ENCODE measurements at places on chromosomes 6 and 20. TPM values are rescaled to one million over a fixed set of nuclear protein-coding genes. Genes with fewer than 3 reads are reported as not detected.
A peak's percentile ranks its signal among the peaks of the same experiment; 100 is the strongest.

DNA sequence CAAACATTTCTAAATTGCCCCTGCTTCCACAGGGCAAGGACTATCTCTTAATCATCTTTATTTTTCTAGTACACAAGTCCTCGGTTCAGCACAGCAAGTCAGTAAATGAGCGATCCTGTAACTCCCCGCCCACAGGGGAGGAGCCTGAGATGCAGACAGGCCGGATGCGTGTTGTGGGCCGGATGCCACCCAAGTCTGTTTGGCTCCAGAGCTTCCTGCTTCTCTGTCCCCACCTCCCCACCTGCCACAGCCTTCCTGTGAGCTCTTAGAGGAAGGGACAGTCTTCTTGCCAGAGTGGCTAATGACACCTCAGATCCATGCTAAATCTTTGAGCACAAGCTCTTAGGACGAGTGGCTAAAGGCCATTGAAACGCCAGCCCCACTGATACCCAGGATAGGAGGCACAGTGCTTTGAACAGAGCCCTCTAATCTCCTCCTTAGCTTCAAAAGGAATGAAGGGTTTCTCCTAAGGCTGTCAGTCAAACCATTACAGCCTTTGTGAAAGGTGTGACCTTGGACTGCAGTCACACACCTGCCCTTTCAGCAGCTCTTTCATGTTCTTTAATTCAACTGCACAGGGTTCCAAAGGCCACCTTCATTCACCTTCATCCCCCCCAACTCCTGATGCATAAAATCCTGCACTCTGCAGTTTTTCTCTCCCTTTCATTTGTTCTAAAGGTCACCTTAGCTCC lies 264.3 kb downstream of the TFAP2C start:
- DNase-seq, result peak; percentile 45

DNA sequence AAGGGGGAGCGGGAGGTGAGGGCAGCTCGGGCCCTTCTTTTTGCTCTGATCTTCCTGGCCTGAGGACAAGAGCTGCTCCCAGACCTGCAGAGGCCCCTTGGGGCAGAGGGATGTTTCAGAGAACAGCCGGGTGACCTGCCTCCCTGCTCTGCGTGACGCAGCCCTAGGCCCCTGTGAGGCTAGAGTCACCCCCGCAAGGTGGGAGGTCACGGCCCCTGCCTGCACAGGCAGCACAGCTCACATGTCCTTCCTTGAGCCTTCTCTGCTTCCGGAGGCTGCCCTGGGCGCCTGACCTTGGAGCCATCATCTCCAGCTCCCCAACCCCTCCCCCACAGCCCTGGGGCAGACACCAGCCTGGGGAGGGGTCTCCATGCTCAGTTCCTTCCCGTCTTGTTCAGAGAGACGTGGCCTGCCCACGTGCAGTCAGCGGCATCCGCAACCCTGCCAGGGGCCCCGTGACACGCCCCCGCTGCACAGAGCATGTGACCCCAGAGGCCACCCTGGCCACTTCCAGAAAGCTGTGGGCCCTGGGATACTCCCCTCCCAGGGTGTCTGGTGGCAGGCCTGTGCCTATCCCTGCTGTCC lies at the start of gene BIRC7:
Gene BIRC7, plus strand, starts transcription at position 507 of the 585 bp plus-strand sequence. CDS start 192 bp downstream, outside the sequence.
- no peak for DNase-seq

- no peak for DNase-seq
Measured at GRCh38 chr6:42040856-42041480, 9.4 kb upstream of the TAF8 start.

SRSF12 gene
- total RNA-seq, result 0.10 TPM
